ENCODE measurements at places on chromosomes 3 and 15.

GRCh38 chr3:25507811-25508210, 79.7 kb downstream of the RARB start:
- DNase-seq = no peak

- no peak for DNase-seq
Observed at GRCh38 chr3:154275965-154276364, 48.3 kb downstream of the DHX36 start.

DNA sequence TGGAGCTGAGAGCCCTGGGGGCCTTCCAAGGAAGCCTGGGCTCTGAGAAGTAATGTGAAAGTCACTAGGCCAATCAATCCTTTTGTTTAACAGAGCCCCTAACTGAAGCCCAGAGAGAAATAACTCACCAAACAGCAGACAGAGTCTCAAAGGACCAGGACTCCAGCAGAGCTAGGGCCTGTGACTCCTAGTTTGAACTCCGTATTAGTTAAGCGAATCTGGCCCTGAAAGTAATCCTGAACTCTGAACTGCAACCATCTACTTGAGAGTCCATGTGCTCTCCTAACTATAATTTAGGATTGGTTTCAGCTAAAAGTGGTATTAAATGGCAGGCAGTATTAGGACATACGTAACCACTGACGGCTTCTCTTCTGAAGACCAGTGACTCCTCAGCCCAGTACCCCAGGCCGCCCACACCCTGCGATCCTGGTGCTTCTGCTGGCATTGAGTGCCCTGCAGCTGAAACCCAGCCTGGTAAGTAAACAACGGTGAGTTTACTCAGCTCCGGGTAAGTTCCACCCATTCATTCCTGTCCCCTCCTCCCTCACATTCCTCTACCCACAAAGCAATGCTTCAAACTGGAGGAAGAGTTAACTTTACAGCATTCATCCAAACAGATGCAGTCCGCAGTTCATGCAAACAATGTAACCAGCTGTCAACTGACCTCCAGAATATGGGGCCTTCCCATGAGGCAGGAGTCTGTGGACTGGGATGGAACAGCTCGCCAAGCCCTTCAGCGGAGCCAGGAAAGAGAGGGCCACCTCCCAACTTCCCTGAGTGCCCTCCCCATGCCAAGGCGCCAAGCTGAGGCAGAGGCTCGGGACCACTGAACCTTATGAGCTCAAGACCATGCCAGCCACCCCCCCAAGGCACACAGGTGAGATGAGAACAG, 7.3 kb downstream of the MYO5C start:
- no peak for DNase-seq

GRCh38 chr3:25895031-25895430, 105.1 kb downstream of the OXSM start:
- no peak for DNase-seq

DNA sequence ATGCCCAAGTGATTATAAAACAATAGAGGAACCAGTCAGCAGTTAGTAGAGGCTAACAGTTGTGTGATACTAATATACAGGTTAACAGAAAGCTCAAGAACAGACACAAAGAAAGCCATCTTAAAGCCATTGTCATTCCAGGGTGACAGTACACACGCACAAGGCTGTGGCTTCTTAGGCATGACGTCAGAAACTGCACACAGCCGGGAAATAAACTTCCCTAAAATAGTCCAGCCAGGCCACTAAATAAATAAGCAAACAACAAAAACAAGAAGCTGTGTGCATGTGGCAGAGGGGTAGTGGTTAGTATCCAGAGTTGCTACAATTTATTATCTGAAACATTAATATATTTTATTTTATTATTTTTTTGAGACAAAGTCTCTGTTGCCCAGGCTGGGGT, 49.8 kb downstream of the PPCDC start:
- DNase-seq = no peak

GRCh38 chr3:105798381-105798934, 70.4 kb downstream of the CBLB start:
- no peak for DNase-seq

- DNase-seq = no peak
Observed at GRCh38 chr3:182730675-182731042, 62.6 kb upstream of the ATP11B start.

DNA sequence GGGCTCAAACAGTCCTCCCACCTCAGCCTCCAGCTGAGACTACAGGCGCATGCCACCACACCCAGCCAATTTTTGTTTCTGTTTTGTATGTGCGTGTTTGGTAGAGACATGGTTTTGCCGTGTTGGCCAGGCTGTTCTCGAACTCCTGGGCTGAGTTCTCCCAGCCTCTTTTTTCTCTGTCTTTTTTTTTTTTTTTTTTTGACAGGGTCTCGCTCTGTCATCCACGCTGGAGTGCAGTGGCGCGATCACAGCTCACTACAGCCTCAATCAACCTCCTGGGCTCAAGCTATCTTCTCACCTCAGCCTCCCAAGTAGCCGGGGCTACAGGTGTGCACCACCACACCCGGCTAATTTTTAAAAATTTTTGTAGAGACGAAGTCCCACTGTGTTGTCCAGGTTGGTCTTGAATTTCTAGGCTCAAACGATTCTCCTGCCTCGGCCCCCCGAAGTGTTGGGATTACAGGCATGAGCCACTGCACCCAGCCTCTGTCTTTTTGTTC, 867 bp upstream of the DCAF1 start:
- no peak for DNase-seq

DNA sequence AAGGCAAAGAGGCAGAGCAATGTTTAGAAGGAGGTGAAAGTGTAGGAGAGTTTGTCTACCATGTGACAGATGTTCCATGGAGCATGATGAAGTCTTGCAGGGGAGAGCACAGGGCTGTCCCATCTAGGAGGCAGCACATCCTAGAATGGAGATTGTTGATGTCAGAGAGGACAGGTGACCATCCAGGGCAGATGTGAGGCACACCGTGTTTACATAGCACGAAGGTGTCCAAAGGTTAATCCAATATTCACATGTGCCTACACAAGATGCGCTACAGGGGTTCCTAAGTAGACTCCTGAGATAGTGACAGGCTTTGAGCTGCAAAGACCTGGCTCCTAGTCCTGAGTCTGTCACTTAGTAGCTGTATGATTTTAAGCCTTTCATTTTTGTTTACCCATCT, 219.3 kb upstream of the SLCO3A1 start:
- DNase-seq = no peak

- no peak for DNase-seq
Observed at GRCh38 chr15:40100123-40100946, 8.3 kb downstream of the BMF start.

DNA sequence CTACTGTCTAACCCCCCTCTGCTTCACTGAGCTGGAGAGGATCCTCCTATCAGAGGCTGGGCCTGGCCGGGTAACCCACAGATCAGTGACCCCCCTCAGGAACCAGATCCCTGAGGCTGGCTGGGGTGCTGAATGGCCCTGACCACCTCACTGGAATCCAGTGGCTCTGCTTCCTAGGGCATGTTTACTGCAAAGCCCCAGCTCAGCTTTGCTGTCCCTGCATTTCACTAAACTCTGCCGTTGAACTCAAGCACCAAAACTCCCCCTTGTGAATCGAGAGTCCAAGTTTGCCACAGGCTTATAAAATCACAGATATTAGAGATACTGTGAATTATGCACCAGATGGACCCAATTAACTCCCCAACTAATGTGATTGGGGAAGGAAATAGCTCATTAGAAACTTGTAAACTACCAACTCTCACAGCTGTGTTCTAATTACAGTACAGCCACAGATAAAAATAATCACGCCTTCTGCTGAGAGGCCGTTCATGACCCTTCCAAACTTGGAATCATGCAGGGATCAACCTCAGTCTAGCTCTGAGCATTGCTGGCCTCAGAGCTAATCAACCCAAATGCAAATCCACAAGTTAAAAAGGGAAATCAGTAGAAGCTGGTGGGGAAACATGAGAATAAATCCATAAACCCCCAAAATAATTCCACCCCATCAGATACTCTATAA, 47.0 kb downstream of the OCA2 start:
- DNase-seq = no peak

- no peak for DNase-seq
Observed at GRCh38 chr15:99503411-99503810, 62.4 kb upstream of the MEF2A start.

GRCh38 chr3:126431103-126431534, 36.4 kb downstream of the CFAP100 start:
- no peak for DNase-seq

GRCh38 chr3:160401291-160402095, 2.0 kb downstream of the SMC4 start:
- no peak for DNase-seq

- no peak for DNase-seq
Observed at GRCh38 chr3:22297436-22297835, 546.4 kb upstream of the ZNF385D start.

- no peak for DNase-seq
Observed at GRCh38 chr3:69090021-69090420, 5.3 kb downstream of the ARL6IP5 start.

GRCh38 chr3:129323651-129324294, 45.1 kb downstream of the HMCES start:
- DNase-seq = no peak

GRCh38 chr15:99732751-99733267, 428 bp downstream of the LYSMD4 start:
- DNase-seq = peak; percentile 52

DNA sequence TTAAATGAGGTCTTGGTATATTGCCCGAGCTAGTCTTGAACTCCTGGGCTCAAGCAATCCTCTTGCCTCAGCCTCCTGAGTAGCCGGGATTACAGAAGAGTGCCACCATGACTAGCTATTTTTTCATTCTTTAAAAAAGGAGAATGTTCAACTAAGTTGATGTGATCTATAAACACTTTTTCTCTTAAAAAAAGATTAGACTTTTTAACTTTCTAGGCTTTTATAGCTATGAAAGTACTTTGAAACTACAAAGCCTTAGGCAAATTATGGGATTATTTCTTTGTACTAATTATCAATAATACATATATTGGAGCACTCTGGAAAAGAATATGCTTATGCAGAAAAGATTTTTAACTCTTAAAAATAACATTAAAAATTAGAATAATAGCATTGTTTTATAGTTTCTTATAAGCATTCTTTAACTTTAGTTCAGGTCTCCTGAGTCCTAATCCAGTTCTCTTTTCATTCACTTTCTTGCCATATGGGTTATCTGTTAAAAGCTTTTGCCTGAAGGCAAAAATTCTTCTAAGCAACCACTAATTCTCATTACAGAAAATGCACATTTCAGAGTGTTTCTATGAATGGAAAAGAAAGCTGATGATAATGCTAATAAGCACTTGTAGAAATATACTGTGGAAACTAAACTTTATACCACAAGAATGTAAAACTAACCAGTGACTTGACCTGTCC, 87.8 kb downstream of the DPPA2 start:
- no peak for DNase-seq

DNA sequence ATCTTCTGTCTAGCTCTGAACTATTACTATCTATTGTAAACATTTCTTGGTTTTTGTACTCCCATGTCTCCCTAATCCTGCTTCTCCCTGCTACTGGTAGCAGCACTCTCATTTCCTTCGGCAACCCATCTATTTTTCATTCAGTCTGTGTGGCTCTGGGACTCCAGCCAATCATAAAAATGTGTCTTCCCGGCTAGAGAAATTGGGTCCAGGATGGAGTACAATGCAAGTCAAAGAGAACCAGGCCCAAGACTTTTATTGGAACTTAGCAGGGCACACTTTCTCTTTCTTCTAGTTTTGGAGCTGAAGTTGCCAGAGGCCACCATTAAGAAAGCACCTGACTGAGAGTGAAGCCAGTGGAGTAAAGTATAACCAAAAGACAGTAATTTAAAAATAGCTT, 22.8 kb upstream of the ARHGEF26 start:
- no peak for DNase-seq

- no peak for DNase-seq
Observed at GRCh38 chr3:161273589-161274218, 52.6 kb downstream of the NMD3 start.

DNA sequence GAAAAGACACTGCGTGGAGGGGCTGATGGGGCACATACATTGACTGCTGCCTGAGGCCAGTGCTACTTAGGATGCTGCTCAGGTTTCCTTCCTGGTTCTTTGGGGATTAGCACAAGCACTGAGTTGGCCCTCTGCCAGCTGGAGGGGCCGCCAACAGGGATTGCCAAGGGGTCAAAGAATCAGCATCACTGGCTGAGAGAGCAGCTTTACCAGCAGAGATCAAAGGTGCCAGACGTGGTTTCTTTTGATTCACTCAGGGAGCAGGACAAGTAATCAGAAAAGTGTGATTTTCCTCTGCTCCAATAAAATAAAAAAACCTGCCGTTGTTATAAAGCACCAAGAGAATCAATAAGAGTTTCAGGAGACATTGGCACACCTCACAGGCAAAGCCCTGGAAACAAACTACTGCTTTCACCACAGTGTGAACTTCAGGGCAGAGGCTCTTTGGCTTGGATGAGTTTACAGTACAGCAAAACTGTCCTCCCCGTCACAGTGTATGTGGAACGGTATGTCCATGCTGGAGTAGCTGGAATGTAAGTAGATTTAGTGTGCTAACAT, 45.8 kb upstream of the FSIP1 start:
- DNase-seq = peak; percentile 70

DNA sequence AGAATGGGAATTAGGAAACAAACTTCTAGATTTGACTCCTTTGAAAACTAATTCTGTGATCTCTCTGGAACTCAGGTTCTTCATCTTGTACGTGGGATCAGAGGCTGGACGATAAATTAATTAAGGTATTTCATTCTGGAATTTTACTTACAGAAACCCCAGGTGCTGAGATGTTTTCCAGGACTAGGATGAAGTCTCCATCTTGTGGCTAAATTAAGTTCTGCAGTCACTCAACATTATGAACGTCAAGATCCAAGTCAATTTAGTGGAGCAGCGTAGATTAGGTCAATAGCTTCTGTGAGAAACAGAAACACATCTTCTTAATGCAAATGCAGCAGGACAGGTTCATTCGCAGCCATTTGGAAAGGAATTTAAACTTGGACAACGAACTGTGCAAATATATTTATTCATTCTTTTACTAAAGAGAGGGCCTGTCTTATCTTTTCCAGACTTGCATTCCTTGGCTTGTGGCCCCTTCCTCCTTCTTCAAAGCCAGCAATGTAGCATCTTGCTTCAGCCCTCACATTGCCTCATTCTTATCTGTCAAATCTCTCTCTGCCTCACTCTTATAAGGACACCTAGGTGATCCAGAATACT, 26.7 kb upstream of the TMC3 start:
- DNase-seq = no peak

GRCh38 chr15:42591238-42591934, 16.0 kb downstream of the STARD9 start:
- DNase-seq = no peak

DNA sequence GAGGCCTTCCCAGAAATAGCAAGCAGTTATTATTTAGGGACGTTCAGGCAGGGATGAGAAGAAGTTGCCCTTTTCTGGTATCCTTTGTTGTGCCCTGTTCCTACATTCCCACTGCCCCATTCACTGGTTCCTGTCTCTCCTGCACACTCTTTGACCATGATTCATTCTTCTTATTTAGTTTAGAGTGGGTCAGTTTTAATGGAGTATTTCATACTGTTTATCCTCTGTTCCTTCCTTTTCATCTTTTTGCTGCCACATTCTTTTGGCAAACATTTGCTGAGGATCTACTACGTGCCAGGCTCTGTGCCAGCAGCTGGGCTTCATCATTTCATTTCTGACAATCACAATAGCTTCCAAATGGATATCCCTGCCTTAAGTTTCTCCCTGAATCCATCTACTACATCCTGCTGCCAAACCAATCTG, 11.8 kb upstream of the EID1 start:
- no peak for DNase-seq

- DNase-seq = no peak
Observed at GRCh38 chr3:97699889-97700288, 64.7 kb upstream of the ARL6 start.

- DNase-seq = no peak
Observed at GRCh38 chr3:57093971-57094535, 33.6 kb downstream of the SPATA12 start.

GRCh38 chr3:173501931-173502489, 104.5 kb downstream of the NLGN1 start:
- DNase-seq = no peak
